ENCODE measurements at places on chromosomes 2 and 18.

GRCh38 chr2:85745619-85746018, 8.2 kb upstream of the ATOH8 start:
- no peak for DNase-seq

DNA sequence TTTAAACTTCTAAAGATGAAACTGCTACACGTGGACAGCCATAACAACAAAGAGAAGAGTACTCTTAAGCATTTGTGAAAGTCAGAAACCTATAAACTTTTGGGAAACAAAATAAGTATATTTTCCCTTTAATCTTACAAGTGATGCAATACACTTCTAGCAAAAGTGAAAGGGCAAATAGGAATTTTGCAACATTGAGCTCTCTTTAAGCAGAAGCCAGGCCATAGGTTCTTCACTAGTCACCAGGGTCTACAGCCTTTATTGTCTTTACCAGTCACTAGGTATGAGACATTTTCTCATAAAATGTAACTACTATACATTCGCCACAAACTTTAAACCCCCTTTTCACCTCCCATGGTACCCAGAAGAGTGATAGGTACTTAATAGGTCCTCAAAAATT, 37.5 kb downstream of the SCN1A start:
- no peak for DNase-seq

GRCh38 chr2:227822416-227823003, 8.9 kb downstream of the CCL20 start:
- no peak for DNase-seq

- no peak for DNase-seq
These were observed 34.9 kb downstream of the SCTR start for GRCh38 chr2:119489232-119489952.

DNA sequence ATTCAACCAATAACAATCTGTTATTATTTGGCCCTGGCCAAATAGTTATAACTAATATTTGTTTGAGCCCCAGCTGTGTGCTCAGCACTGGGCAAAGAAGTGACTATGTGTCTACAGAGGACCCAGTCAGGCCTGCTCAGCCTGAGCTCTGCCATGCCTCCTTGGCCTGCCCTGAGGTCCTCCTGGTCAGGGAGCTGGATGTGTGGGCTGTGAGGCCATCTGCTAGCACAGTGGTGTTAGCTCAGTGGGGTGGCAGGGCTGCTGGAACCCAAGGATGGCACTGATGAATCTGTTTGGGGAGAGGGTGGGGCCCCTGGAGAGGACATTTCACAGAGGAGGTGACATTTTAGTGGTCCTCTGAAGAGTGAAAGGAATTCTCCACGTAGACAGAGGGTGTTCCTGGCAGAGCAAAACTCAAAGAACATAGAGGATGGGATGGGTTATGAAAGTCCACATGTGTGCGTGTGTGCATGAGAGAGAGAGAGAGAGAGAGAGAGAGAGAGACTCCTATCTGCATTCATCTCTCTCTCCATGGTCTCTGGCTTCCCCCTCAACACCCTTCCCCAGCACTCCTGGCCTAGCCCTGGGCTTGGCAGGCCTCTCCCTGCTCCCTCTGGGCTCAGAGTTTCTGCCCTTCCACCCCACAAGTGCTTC, 21.2 kb upstream of the ATOH8 start:
- DNase-seq = no peak

- peak; percentile 37 for DNase-seq
These were observed 1.1 kb downstream of the MIB1 start for GRCh38 chr18:21741562-21742314.

GRCh38 chr2:232126301-232127099, 165.0 kb downstream of the DIS3L2 start:
- no peak for DNase-seq

GRCh38 chr2:29110916-29111535, 4.2 kb upstream of the CLIP4 start:
- no peak for DNase-seq

GRCh38 chr2:84288293-84288692, 170.8 kb downstream of the SUCLG1 start:
- DNase-seq = no peak

DNA sequence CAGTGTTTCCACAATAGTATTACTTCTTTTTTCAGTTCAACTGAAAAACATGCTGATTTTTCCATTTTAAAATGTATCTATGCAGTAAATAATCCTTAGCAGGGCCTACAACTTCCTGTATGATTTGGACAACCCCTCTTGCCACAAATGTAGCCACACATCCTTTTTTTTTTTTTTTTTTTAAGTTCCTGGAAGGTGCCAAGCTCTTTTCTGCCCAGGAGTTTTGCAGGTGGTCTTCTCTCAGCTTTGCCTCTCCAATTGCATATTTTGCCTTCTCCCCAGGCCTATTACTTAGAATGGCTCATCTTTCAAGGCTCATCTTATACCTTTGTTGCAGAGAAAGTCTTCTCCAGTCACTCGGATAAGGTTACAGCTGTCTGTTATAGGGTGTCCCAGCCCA, 11.6 kb downstream of the KLHL14 start:
- no peak for DNase-seq

DNA sequence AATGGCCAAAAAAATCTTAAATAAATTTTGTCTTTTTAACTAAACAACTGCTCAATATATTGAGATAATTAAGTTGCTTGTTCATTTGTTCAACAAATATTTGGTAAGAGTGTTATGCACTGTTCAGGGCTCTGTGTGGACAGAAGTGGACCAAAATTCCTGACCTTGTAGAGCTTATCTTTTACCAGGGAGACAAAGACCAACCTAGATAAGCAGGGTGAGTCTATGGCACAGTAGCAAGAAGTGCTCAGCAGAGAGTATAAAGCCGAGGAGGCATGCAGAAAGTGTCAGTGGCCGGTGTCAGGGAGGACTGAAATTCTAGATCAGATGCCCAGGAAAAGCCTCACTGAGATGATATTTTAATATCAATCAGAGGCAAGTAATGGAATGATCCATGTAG, 2.6 kb downstream of the RAB27B start:
- no peak for DNase-seq

GRCh38 chr18:55283309-55283708, 304.7 kb downstream of the TCF4 start:
- DNase-seq = no peak

DNA sequence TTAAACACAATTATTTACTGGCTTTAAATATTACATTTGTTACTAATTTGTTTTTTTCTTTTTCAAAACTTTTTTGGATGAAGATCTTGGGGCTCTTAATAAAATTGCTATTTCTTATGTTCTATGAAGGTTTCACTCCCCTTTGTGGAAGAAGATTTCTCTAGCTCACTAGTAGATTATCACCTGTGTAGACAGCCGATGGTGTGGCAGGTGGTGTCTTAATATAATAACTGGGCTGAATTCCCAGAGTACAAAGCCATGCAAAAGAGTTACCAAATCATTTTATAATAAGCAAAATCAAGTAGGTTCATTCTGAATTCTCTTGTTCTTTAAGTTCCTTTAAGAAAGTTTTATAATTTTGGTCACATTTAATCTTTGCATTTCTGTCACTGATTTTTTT, 233.7 kb downstream of the CCDC102B start:
- DNase-seq = no peak

- no peak for DNase-seq
These were observed 43.7 kb upstream of the RMDN2 start for GRCh38 chr2:37881397-37881796.

DNA sequence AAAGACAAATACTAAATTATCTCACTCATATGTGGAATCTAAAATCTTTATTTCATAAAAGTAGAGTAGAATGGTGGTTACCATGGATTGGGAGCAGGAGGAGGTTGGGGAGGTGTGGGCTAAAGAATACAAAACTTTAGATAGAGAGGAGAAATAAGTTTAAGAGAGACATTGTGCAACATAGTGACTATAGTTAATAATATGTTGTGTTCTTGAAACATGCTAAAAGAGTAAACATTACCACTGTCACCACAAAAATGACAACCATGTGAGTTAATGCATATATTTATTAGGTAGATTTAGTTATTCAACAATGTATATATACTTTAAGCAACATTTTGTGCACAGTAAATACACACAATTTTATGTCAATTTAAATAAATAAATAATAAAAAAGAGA, 128.5 kb upstream of the COL3A1 start:
- no peak for DNase-seq

DNA sequence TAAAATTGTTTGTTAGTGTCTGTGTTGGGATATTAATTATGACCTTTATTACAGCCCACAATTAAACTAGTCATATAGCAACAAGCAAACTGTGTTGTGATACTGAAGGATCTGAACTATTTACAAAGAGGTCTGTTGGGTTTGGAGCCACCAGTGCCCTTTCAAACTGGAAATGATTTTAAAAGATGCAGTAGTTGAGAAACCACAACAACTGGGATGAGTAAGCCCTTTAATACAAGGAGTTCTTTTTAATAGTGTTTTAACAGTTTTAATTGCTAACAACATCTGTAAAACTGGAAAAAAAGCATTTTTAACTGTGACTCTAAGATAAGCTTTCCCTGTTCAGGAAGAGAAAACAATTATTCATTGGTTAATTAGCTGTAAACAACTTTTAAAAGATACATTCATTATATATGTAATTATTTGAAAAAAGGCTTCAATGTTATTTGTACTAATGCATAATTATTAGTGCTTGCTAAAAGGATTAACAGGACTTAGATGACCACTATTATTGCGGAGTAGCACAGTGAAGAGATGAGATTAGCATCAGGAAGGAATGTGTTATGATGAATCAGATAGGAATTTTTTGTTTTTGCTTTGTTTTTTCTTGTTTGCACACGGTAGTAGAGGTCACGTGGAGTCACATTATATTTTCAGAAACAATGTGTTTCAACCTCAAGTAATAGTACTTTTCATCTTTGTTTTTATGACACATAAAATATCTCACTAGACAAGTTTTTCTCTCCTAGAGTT, 392.7 kb upstream of the FANCL start:
- no peak for DNase-seq

DNA sequence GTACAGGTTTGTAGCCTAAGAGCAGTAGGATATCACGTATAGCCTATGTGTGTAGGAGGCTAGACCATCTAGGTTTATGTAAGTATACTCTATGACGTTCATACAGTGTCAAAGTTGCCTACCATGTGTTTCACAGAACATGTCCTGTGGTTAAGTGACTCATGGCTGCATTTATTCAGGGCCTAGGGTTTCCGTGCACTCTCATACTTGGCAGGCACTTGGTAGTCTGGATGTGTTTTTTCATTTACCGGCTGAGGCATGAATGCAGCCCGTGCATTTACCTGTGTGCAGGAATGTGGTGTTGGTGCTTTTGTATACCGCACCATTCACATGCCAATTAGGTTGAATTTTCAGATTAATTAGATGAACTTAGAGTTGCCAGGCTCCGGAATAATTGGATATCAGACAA, 43.4 kb downstream of the MYL12B start:
- DNase-seq = no peak

GRCh38 chr2:196217116-196217515, 45.7 kb upstream of the STK17B start:
- no peak for DNase-seq

- no peak for DNase-seq
These were observed 43.4 kb upstream of the TNFRSF11A start for GRCh38 chr18:62281684-62282083.

GRCh38 chr2:70357684-70358071, 55.8 kb upstream of the FAM136A start:
- DNase-seq = no peak

- peak; percentile 18 for DNase-seq
These were observed 583.6 kb downstream of the IRS1 start for GRCh38 chr2:226215902-226216503.

GRCh38 chr2:172912266-172912665, 163.4 kb upstream of the MAP3K20 start:
- DNase-seq = no peak

GRCh38 chr18:14975431-14975830, 227.5 kb downstream of the ANKRD30B start:
- no peak for DNase-seq

DNA sequence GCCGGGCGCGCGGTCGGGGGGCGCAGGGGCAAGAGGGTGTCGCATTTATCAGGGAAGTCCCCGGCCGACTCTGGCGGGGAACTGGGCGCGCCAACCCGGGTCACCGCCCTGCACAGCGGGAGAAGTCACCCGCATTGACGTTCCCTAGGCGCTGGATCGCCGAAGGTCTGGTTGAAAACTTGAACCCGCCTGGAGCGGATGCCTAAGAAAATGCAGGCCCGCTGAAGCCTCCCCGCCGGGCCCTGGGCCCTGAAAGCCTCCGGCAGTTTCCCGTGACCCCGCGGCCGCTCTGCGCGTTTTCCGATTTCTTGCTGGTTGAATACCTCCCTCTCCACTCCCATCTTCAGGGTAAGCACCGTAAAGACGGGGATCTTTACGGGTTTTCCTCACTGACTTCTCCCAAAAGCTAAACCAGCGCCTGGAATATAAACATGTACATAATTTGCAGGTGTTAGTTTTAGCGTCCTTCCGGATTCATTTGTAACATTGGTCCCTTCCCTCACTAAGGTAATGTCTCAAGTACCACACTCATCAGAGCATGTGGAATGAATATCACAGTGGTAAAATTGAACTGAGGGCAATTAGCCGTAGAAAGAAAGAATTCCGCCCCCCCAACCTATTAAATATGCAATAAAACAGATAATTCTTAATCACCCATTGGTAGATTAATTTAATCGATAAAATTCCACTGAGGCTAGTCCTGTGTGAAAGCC, 675 bp upstream of the SPIRE1 start:
- DNase-seq = no peak

- no peak for DNase-seq
These were observed 125.8 kb downstream of the THSD7B start for GRCh38 chr2:136891100-136891499.

DNA sequence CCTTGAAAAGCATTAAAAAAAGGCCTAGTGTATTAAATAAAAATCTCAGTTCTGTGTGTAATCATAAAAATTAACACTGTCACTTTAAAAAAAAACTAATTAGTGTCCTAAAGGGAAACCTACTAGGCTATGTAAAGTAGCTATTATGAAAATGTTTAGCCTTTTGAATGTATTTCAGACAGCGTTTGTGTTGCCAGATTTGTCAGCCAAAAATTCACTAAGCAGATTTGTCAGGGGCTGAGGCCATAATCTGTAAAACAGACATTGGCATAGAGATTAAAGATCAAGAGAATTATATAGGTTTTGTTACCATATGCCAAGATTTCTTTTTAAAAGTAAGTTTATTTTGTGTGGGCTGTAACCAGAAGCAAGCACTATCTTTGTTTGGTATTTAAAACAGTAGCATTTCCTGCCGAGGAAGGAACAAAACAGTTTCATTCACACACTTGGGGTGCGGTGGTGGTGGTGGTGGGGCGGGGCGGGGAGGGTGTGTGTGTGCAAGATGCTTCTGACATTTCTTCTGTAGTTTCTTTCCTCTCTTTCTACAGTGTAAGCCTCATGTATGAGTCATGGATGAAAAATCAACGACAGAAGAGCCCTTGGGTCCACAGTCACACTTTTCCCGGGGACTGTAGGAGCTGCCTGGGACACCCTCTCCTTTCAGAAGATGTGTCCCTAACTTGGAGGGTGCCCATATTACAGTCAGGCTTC, 328.5 kb upstream of the FANCL start:
- DNase-seq = no peak

- DNase-seq = no peak
These were observed 420.7 kb upstream of the MYT1L start for GRCh38 chr2:2751715-2752315.

DNA sequence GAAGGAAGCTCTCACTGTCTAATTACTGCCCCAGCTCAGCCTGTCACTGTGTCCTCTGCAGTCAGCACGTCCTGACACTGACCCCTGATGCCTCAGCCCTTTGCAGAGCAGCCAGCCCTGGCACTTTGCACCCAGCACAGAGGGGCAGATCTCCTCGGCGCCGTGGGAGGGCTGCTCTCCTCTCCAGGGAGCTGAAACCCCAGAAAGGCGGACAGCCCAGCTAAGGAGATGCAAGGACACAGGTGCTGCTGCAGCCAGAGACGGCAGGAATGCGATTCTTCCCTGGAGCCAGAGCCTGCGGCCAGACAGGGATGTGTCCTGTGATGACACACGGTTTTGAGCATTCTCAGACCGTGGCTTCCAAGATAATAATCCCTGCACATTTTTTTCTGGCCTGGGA, 34.5 kb upstream of the SIX3 start:
- DNase-seq = no peak

Data from left ventricle myocardium inferior (tissue), 1 donor.